ENCODE measurements at places on chromosomes 11 and 22.

- no peak for DNase-seq
Measured at GRCh38 chr11:115497303-115497702, 6.9 kb downstream of the CADM1 start.

- DNase-seq = no peak
Measured at GRCh38 chr11:64299847-64300648, at the start of gene CATSPERZ. Gene CATSPERZ (plus strand): TSS chr11:64300358. CDS start chr11:64300411, 53 bp downstream.

GRCh38 chr11:95684701-95685100 is 104.9 kb downstream of the FAM76B start:
- DNase-seq = no peak

DNA sequence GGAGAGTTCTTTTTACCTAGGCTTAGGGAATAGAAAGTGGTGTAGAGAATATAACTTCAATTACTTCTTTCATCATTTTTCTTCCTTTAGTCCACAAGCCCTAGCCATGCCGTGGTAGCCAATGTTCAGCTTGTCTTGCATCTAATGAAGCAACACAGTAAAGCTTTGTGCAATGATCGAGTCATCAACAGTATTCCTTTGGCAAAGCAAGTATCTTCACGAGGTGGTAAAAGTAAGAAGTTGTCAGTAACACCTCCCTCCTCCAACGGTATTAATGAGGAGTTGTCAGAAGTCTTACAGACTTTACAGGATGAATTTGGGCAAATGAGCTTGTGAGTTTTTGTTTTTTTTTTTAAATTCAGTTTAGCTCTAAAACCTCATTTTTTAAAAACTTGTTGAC is 37.4 kb downstream of the CEP57 start:
- DNase-seq = peak; percentile 95

DNA sequence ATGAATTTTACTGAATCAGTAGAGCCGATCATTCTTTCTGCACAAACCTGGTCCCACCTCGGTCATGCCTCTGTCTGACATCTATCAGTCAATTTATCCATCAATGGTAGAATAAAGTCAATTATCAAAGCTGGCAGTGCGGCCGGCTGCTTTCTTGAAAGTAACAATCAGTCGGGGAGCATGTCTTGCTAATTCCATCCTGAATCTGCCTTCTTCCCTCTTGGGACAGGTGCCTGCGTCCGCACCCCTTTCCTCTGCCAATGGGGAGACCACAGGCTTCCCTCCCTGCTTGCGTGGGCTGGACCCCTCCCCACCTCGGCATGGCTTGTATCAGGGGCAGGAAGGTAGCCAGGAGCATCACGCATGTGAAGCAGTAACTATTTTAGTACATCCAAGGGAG is 962.9 kb downstream of the BRD1 start:
- DNase-seq = no peak

- DNase-seq = no peak
Measured at GRCh38 chr22:46361826-46362202, 26.3 kb downstream of the TRMU start.

DNA sequence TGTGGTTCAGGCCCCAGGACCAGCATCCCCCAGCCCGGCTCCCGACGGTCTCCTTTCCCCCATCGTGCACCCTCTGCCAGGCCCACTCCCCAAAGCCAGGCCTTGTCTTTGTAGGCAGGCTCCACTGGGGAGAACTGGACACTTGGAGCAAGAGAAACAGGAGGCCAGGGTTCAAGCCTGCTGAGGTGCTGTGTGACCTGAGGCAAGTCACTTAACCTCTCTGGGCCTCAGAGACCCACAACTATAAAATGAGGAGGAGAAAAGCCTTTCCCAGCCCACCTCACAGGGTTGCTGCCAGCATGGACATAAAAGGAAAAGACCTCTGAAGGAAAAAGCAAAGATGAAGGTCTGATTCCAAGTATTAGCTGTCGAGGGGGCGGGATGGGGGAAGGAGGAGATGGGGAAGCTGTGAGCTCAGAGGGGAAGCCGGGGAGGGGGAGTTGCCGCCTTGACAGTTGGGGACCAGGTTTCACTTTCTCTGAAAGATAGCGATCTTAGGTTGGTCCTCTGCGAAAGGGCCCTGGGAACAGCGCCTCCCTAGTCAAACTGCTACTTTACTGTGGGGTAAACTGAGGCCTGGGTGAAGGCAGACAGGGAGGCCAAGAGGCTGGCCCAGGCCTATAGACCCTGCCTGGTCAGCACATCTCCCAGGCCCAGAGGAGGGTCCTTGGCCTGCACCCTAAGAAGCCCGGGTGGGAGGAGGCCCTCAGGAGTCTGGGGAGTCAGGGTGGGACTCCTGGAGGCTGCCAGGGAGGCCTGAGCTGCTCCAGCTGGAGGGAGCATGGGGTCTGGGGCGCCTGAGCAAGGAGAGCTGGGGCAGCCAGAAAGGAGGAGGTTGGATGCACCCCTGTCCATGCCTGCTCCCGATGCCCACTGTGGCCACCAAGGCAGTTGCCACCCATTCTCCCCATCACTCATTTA is 991 bp upstream of the OSM start:
- DNase-seq = no peak

DNA sequence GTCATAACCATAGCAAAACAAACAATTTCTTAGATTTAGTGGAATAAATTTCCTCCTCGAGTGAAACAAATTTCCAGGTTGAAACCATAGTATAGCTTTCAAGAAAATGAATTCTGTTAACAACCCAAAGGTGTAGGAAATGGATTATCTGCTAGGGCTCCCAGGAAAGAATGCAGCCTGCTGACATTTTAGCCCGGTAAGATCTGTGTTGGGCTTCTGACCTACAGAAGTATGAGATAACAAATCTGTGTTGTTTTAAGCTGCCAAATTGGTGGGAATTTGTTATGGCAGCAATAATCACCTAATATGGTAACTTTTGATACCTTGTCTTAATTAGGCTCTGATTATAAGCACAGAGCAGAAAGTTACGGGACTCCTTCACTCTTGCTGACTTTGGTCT is 32.0 kb upstream of the OR6M1 start:
- no peak for DNase-seq

DNA sequence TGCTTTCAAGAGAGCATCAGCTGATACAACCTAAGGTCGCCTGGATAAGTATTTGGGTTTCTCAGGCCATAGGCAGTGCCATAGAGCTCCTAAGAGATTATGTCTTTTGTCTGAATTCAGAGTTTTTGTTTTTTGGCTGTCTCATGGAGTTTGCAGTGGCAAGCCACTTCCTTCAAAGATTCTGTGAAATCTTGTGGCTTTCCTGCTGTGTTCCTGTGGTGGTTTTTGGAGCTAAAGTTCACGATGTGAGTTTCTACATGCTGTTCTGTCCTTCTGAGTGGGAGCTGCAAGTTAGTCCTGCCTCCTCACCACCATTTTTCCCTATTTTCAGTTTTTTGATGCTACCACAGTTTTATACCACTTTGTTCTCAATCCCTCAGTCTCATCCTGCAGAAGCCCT is 111.4 kb downstream of the COMMD9 start:
- DNase-seq = no peak

- peak; percentile 96 for DNase-seq
Measured at GRCh38 chr11:83691451-83691950, 405.3 kb upstream of the CCDC90B start.

DNA sequence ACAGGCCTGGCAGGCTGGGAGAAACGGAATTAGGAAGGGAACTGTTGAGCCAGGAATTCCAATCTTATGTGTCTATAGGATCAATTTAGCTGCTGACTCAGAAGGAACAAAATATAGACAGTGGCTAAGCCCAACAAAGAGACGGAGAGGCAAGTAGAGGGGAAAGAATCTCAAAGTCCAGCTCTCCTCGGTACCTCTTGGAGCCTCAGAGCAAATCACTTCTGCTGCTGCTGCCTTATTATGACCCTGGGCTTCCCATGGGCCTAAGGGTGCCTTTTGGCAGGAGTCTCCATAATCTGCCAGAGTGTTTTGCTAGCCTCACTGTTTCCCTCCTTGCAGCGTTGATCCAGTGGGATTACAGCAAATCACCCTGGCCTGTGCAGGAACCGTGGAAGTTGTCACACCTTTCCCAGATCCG is 31.7 kb downstream of the PAX6 start:
- DNase-seq = no peak

GRCh38 chr11:93213622-93214021 is 15.8 kb upstream of the SLC36A4 start:
- DNase-seq = no peak

GRCh38 chr22:36767035-36767775 is 8.7 kb downstream of the IFT27 start:
- no peak for DNase-seq

GRCh38 chr11:32118025-32118974 is 27.4 kb downstream of the RCN1 start:
- no peak for DNase-seq

GRCh38 chr11:60609632-60610031 is 89.8 kb upstream of the MS4A8 start:
- DNase-seq = no peak

DNA sequence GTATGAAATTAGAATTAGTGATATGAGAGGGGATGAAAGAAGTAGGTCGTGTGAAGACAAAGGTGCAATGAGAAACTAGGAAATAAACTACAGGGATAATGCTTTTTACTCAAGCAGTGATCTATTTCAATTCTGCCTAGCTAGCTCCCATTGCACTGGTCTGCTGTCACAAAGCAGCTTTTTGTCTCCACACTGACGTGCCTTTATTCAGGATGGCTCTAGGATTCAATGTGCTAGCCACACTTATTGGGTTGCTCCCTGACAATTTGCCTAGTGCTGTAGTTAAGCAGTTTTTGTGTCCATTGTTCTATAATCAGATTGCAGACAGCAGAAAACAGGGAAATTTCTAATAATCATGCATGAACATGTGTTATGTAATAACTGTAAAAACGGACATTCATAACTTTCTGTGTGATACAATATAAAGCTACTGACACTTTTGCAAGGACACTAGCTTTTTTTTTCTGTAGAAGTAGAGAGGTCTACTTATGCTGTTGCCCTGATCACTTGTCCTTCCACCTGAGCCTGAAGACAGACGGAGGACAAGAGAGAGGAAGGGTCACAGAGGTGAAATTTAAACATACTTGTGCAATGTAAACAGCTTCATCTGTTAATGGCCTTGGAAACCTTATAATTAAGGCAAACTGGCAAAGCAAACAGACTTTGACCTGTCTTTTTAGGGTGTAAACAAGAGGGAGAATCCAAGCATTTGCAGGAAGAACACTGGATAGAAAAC is 269.6 kb downstream of the LRRC4C start:
- no peak for DNase-seq

- peak; percentile 48 for DNase-seq
Measured at GRCh38 chr22:45602824-45603595, 68.6 kb upstream of the ATXN10 start.

GRCh38 chr11:12066056-12066798 is 44.2 kb upstream of the MICAL2 start:
- no peak for DNase-seq

DNA sequence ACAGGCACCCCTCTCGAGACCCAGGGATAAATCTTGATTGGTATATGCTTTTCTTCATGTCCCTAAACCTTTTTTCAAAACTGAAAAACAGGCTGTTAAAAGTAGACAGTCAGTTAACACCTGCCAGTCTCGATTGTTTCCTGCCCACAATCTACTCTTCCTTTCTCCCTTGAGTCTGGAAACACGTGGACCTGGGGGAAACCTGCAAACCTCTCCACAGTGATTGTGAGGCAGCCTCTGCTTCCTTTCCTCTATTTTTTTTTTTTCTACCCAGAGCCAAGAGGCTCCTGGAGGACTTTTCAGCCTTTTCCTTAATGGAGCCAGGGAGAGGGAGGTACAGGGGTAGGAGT is 69.4 kb upstream of the CLMP start:
- DNase-seq = no peak

DNA sequence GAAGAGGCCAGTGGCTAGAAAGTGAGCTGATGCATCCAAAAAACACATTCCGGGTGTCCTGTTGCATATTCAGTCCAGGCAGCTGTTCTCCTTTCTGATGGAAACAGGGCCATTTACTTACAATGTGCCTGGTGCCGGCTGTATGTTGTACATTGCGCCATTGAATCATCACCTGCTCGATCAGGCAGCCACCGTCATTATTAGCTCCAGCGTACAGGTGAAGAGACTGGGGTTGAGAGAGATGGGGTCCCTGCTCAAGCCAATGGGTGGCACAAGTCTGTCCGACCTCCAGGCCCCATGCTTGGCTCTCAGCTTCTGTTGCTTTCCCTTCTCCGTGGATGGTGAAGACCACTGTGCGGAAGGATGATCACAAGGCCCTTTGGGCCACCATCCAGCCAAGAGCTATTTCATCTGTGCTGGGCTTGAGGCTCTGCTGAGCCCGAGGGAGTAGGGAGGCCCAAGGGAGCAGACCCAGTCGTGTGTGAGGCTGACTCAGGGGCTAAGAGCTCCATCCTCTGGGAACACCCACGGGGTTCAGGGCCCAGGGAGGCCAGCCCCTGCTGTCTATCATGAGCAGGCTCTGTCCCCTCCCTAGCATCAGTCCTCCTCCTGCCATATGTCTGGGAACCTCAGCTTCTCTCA is 20.7 kb upstream of the EMID1 start:
- DNase-seq = no peak

DNA sequence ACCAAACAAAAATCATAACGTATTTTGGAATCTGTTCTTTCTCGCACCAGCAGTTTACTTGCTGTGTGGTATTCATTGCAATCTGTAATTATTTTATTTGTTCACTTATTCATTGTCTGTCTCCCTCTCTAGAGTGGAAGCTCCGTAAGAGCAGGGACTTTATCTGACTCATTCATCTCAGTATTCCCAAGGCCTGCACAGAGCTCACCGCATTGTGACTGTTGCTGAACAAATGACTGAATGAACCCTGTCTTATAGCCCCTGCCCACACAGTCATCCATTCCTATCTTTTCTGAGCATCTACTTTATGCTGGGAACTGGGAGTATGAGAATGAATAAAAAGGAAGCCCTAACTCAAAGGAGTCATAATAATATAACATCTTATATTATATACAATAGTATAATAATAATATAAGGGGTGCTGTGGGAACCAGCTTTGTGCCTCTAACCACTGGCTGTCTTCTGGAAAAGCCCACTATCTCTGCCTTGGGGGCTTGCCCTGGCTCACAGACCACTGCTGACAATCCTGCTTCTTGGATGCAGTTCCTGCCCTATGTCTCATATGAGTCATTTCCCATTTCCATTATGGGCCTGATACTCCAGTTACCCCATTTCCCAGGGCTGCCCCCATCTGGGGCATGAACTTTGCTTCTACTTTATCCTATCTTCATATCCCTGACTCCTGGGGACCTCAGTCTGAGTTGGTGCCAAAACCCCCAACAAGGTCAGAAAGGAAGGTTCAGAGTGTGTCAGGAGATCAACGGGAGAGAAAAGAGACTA is 11.0 kb downstream of the XRRA1 start:
- no peak for DNase-seq

- DNase-seq = no peak
Measured at GRCh38 chr22:33188326-33188725, 130.1 kb upstream of the SYN3 start.

DNA sequence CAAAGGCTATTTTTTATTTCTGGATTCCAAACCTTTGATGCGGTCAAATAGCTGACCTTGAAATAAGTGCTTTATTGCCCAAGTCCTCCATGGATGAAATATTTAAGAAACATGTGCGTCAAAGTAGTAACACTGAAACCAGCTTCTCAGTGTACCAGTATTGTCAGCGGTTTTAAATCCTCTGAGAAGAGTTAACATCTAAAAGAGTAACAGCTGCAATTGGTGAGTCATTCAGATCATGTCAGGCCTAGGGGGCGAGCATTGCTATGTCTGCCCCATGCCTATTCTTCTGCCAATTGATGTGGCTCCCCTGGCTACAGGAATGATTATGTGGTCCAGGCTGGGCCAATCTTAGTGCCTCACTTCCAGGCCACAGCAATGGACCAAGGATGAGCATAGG is 263.3 kb upstream of the SORL1-AS1 start:
- DNase-seq = no peak
